Stimulated activated CD4-positive, alpha-beta T cell treated with anti-CD3 and anti-CD28 coated beads, Interleukin-1b, Interleukin-23, amount 100 ng/mL, for 48 hours (primary cell): ENCODE measurements at places on chromosomes 11 and 22.
A peak's percentile ranks its signal among the peaks of the same experiment; 100 is the strongest.

- no peak for DNase-seq
Observed at GRCh38 chr11:65611028-65611757, 2.8 kb downstream of the MAP3K11 start.

- DNase-seq: peak; percentile 10
Observed at GRCh38 chr11:6468712-6469495, 4.8 kb downstream of the TRIM3 start.

GRCh38 chr22:35592418-35592967 lies 24.6 kb downstream of the MB start:
- DNase-seq: no peak

GRCh38 chr11:76626921-76627401 lies 43.6 kb downstream of the LRRC32 start:
- peak; percentile 68 for DNase-seq

GRCh38 chr11:34251589-34251980 lies 106.2 kb downstream of the ABTB2 start:
- no peak for DNase-seq

GRCh38 chr11:134678744-134679143 lies 266.7 kb upstream of the B3GAT1 start:
- no peak for DNase-seq

DNA sequence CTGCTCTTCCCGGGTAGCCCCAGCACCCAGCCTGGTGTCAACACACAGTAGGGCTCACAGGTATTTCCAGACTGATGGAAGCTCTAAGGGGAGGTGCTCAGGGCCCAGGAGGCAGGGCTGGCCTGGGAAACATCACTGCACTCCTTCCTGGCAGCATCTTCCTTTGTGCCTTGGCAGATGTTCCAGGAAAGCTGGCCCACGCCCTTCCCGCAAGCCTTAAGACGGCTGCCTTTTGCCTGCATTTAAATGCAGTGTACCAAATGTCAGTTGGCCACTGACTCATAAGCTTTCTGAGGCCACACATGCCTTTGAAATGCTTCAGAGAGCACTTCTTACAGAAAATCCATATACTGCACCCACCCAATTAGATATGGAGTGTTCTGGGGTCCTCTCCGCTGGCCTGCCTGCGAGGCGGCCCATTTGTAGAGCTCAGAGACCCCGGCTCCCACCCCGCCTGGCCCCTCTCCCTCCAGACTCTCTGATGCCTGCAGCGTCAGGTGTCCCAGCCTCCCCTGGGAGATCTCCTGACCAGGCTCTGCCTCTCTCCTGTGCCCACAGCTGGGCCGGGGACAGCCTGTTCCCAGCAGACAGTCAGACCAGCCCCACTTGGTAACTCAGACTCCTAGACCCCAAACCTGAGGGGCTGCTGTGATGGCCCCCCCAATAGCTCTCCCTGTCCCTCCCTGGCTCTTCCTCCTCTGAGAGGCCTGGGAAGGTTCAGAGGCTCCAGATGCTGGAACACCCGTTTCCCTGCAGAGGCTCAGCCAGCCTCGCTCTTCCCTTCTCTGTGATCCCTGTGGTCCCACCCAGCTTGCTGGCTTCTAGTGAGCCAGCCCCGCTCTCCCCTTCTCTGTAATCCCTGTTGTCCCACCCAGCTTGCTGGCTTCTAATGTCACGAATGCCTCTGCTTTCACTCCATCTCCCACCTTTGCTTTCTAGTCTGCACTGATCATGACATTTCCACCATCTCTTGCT lies 47.6 kb upstream of the THY1 start:
- no peak for DNase-seq

DNA sequence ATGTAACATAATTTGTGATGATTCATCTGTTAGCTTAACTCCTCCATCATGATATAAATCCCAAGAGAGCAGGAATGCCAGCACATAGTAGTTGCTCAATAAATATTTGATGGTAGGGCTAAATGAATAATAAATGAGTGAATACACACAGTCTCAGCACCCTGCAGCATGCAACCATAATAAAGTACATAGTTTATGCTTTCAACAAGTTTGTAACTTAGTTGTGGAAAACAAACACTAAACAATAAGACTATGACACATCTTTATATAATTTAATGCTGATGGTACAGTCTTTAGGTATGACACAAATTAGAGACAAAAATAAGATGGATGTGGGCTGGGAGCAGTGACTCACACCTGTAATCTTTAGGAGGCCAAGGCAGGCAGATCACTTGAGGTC lies 3.8 kb downstream of the ALKBH8 start:
- no peak for DNase-seq

DNA sequence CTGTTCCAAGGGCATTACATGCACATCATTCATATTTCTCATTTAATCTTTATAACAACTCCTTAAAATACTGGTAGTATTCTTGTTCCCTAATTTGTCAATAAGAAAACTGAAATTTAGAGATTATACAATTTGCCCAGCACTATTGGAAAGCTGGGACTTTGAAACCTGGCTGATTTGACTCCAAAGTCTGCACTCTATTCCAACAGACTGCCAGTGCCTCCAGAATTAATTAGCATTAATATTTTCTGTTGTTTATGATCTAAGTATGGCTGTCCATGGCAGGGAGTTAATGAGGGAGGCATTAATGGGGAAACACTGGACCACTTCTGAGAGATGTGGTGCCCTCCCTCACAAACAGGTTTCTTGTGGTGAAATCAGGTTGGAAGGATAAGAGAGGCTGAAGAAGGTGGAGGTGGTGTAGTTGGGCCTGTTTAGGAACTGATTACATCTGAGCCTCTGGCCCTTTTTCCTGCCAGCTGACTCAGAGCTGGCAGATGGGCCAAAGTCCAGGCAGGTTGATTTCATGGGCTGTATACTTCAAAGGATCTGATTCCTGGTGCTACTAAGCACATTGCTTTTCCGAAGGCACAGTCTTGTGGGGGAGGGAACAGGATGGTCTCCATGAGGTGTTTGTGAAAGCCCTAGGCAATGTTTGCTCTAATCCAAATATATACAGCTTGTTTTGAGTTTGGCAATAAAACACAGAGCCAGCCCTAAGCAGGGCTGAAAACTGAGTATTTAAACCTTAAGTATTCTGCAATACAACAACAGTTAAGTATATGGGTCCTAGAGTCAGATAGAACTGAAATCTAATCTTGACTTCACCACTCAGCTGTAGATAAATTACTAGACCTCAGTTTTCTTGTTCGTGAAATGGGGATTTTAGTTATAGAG lies 21.0 kb upstream of the RAB30 start:
- no peak for DNase-seq

DNA sequence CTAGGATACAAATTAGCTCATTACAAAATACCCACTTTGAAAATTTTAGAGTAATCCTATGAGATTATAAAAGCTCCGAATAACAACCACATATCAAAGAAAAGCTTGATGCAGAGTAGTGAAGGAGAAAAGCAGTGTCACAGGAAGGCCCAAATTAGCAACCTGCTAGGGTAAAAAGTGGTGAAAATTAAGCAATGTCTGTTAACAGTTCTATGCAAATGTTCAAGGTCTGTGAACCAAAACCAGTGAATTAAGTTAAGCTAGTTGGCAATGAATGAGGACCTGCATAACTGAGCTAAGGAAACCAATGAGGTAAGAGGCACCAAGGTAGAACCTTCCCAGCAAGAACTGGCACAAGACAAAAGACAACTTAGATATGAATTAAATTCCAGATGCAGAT lies 29.6 kb downstream of the PRDM10 start:
- DNase-seq: no peak

- no peak for DNase-seq
Observed at GRCh38 chr11:61739966-61740365, 12.5 kb upstream of the MYRF start.

GRCh38 chr11:57143459-57143858 lies 38.3 kb upstream of the LRRC55 start:
- DNase-seq: no peak

- no peak for DNase-seq
Observed at GRCh38 chr11:68460741-68461574, at the start of gene PPP6R3. TSS of gene PPP6R3 (plus strand) at chr11:68460752. CDS start at chr11:68537665, 76,913 bp downstream.

- DNase-seq: no peak
Observed at GRCh38 chr11:87281496-87281895, 243.8 kb downstream of the TMEM135 start.

GRCh38 chr22:46075764-46076531 lies 74.4 kb upstream of the PPARA start:
- no peak for DNase-seq

- no peak for DNase-seq
Observed at GRCh38 chr11:104531075-104531474, 367.1 kb upstream of the PDGFD start.

DNA sequence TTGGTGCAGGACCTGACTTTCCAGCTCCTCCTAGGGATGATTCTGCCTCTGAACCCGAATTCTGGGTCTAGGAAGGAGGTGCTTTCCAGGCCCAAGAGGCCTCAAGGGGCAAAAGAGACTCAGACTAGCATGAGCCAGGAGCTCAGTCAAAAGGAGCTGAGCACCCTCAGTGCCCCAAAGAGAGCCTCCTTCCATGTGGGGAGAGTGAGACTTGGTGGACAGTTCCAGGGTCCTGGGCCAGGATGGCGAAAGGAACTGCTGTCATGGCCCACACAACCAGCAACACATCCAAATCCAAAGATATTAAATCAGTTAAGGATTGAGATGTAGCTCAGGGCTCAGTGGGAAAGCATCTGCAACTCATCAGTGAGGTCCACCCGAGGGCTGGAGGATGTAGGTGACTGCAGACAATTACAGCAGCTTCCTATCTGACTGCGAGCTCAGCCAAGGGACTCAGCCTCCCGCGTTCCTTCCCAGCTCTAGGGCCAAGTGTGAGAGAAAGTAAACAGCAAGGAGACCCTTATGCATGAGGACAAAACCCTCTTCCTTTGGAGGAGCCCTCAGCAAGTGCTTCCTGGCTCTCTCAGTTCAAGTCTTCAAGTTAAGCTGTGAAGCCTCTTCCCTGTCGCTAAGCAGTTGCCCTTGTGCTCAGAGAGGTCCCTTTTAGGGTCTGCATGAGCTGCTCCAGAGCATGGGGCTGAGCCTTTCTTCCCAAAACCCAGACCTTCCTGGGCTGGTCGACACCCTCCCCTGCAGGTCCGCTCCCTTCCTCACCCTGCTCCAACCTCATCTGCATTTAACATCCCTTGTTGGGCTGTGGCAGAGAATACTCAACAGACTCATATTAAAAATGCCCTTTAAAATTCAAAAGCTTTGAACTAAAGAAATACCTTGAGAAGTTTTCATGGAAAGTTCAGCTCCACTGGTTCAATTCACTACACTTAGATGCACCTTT lies 35.8 kb downstream of the C11orf58 start:
- no peak for DNase-seq

- DNase-seq: no peak
Observed at GRCh38 chr22:28911777-28912669, 28.7 kb downstream of the ZNRF3 start.

DNA sequence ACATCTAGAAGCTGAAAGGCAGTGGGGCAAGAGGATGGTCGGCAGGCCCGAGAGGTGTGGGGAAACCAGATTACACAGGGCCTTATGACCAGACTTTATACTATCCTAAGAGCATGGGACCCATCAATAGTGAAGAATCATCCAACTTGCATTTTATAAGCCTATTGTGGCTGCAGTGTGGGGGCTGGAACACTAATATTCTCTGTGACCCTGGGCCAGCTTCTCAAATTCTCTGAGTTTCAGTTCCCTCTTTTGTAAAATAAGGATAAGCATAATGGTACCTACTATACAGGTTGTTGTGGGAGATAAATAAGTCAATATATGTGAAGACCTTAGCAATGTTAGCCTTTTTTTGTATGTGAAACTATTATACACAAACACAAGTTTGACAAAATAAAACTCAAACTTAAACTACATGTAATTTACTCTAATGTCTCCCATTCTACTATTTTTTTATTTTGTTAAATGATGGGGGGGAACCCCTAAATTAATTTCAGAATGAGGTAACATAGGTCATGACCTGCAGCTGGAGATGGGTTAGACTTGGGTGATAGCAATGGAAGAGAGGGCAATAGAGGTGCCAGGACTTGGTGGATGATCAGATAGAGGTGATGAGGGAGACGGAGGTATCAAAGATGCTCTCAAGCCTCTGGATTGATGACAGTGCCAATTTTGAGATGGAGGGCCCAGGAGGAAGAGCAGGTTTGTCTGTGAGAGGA lies 30.1 kb downstream of the SMCO4 start:
- no peak for DNase-seq

DNA sequence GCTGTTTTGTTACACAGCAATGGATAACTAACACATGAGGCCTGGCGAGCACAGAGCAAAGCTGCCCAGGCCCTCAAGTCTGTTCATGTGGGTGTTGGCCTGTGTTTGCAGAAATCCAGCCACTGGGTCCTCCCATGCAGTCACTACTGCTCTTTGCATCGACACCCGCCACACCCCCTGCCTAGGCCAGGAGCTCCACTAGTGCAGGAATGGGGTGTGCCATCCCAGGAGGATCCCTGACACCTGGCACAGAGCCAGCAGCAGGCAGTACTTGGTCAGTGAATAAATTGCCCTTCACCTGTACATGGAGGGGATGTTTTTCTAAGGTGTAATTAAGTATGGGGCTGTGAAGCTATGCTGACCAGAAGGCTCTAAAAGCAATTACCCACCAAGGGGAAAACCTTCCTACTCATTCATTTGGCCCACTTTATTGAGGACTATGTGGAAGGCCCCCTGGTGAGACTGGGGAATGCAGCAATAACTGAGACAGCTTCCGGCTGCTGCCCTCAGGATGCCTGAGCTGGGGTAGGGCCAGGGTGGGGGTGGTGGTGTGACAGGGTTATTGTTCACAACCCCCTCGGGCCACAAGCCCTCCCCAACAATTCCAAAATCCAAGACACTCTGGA lies 160.8 kb downstream of the CRYBB2 start:
- DNase-seq: no peak

DNA sequence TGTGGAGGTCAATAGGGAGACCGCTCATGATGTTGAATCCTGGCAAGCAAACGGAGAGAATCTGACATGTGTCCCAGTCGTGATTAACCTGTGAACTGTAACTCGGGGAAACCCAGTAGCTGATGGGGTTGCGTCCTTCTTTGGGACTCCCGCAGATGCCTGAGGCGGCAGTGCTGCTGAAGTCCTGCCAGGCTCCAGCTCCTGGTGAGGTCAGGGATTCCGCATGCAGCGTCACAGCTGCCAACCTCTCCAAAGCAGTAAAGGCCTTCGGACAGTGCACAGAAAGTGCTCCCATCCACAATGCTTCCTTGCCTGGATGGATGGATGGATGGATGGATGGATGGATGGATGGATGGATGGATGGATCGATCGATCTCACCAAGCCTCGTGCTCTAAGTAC lies 13.5 kb downstream of the KCNQ1 start:
- no peak for DNase-seq

DNA sequence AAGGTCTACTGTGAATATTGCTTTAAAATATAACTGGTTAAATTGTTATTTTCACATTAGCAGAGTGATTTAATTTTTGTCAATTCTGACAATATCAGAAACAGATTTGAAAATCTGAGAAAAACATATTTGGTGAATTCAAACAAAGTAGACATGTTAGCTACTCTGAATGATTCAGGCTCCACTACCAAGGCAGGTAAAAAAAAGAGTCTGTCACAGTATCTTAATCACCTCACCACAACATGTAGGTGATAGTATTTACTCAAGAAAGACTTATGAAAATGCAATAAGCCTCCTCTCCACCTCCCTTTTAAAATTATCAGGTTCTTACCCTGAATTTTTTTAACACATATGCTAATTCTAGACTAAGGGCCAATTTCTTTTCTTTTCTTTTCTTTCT lies 42.6 kb downstream of the DDI1 start:
- no peak for DNase-seq
